ENCODE measurements at places on chromosomes 13 and 19.

DNA sequence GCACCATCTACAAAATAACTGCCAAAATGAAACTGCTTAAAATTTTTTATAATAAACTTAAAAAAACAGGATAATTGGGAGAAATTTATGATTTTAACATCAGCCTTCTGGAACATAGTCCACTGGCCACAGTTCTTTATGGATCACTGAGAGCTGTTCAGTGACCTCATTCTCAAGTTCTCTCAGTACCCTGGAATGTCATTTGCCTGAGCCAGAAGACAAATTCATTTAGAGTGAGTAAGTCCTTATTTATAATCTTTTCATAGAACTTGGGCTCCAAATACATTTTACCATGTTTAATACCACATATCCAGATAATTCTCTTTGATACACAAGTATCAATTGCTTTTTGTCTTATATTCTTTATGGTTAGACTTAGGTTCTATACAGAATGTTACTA, 87.6 kb downstream of the CAB39L start:
- no peak for DNase-seq

GRCh38 chr19:34525001-34525400, 43.4 kb downstream of the WTIP start:
- no peak for DNase-seq

DNA sequence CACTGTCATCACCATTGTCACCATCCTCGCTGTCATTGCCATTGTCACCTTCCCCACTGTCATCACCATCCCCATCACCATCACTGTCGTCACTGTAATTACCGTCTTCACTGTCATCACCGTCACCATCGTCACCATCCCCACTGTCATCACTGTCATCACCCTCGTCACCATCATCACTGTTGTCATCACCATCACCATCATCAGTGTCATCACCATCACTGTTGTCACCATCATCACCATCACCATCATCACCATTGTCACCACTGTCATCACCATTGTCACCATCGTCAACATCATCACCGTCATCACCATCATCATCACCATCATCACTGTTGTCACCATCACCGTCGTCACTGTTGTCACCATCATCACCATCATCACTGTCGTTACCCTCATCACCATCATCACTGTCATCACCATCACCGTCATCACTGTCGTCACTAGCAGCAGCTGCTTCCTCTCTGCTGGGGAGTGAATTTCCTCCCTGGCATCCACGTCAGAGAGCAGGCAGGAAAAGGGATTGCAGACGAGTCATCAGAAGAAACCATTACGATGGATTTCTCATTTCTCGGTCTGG, 27.3 kb downstream of the TMEM255B start:
- DNase-seq = no peak

- peak; percentile 60 for DNase-seq
Observed at GRCh38 chr19:51272183-51272810, 21.4 kb downstream of the SIGLECL1 start.

DNA sequence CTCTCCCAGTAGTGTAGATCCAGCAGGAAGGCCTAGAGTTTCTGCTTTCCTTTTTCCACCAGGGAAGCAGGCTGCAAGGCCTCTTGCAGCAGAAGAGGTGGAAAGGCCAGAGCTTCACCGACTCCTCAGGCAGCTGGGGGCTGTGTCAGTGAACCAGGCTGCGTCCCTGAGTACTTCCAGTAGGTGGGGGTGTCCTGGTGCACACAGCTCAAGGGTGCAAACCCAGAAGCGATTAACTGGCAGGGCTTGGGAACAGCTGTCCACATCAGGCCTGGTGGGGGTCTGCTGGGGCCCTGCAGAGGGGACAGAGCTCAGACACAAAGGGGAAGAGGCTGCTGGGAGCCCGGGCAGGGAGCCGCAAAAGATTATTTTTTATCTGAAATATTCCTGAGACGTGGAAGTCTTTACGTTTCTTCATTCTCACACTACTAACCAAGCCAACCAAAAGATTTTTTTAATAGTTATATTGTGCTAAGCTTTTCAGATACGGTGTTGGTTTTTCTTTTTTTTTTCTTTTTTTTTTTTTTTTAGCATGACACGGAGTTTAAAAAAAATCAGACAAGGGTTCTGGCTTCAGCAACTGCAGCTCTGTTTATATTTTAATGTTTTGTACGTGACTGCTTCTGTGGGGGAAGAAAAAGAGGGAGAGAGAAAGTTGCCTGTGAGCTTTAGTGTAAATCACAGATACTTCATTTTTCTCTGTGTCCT, 11.0 kb downstream of the TSHZ3 start:
- DNase-seq = no peak

- DNase-seq = no peak
Observed at GRCh38 chr13:74101436-74101835, 32.8 kb downstream of the KLF12 start.

DNA sequence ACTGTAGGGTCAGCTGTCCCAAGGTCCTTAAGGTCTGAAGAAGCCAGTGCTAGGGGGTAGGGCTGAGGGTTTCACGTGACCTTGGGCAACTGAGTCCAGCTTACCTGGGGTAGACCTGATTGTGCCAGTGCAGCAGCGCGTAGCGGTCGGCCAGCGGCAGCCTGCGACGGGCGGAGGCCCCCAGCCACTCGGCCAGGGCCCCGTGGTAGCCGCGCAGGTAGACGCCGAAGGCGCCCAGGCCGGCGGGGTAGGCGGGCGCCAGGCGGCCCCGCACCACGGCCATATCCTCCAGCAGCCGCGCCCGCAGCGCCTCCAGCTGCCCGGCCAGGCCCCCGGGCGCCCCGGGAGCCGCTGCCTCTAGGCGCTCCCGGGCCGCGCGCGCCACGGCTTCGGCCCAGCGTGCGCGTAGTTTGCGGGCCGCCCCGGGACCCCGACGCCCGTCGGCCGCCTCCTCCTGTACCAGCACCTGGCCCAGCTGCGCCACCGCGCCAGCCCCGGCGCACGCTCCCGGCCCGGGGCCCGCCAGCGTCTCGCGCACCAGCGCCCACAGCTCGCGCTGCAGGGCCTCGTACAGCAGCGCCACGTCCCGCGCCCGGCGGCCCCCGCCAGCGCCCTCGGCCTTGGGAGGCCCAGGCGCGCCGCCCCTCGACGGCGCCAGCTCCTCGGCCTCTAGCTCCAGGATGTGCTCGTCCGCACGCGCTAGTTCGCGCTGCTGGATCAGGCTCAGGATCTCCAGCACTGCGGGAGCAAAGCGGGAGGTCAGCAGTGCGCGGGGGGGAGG, 10.9 kb downstream of the EXOC3L2 start:
- DNase-seq = no peak

- DNase-seq = no peak
Observed at GRCh38 chr19:911197-912033, 1.6 kb downstream of the R3HDM4 start.

GRCh38 chr13:43304945-43305344, 281.6 kb downstream of the DNAJC15 start:
- DNase-seq = no peak

DNA sequence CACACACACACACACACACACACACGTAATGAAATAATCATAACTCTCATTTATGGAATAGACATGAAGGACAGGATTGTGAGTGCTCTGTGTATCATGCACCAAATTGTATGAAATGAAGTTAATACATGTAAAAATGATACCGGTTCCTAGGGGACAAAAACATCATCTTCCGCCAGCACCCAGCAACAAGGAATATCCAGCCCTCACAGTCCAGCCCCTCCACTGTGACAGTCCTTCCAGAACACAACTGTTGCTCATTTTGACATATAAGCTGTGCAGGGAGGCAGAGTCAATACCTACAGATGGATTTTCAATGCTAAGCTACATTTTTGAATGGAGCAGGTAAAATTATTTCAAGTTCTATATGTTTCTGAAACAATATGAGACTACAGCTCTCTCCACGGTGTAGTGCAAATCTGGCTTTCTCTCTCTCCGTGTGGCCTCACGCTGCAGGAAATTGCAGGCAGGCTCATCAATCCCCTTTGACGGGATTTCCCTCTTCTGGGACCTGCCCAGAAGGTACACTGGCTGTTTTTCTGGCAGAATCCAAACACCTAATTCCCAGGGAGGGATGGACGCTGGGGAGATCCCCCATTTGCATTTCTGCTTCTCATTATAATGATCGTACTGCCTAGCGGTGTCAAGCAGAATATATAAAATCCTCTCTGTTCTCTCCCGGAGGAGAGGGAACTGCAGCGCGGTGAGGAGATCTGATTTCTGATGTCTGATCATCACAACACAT, 494.0 kb downstream of the LIG4 start:
- no peak for DNase-seq

GRCh38 chr19:43148233-43148632, 38.1 kb downstream of the PSG5 start:
- no peak for DNase-seq

GRCh38 chr19:35438527-35438926, 9.5 kb upstream of the FFAR2 start:
- DNase-seq = no peak

DNA sequence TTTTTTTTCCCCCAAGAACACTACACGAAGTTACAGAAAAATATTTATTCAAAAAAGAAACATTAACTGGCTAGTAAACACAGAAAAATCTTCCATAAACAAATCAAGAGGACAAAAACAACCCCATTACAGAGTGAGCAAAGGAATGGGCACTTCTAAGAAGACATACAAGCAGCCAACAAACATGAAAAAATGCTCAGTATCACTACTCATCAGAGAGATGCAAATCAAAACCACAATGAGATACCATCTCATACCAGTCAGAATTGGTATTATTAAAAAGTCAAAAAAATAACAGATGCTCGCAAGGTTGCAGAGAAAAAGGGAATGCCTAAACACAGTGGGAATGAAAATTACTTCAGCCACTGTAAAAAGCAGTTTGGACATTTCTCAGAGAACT, 131.7 kb downstream of the UGGT2 start:
- no peak for DNase-seq

- no peak for DNase-seq
Observed at GRCh38 chr19:36837176-36837905, 846 bp downstream of the ZNF790 start.

DNA sequence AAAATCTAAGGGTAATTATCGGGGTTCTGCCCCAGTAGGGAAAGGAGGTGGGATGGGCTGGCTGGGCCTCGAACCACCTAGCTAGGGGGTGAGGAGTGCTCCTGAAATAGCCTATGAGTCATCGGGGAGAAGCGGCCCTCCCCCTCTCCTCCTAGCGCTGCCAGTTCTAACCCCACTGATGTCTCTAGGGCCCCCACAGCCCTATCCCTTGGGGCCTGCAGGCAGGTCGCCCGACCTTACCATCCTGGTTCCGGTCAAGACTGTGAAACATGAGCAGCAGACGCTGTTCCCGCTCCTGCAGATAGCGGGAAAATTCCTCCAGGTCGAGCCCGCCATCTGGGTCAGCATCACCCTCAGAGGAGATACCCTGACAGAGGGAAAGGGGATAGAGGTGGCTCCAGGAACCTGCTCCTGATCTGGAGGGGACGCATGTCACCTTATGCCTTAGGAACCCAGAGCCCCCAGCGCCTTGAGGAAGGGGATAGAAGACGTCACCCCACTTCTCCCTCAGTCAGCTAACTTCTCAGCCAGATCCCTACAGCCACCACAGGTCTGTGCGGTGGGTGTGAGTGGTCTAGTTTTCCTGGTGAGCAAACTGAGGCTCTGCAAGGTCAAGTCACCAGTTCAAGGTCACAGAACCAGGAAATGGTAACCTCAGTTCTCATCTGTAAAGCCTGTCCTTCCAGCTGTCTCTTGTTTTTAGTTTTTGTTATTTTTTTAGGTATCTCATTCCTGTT, 1.5 kb downstream of the SLC25A23 start:
- DNase-seq = no peak

- peak; percentile 56 for DNase-seq
Observed at GRCh38 chr19:18340190-18340989, at the start of gene PGPEP1. TSS of gene PGPEP1 (plus strand) at chr19:18340598. CDS start at chr19:18340682, 84 bp downstream.

DNA sequence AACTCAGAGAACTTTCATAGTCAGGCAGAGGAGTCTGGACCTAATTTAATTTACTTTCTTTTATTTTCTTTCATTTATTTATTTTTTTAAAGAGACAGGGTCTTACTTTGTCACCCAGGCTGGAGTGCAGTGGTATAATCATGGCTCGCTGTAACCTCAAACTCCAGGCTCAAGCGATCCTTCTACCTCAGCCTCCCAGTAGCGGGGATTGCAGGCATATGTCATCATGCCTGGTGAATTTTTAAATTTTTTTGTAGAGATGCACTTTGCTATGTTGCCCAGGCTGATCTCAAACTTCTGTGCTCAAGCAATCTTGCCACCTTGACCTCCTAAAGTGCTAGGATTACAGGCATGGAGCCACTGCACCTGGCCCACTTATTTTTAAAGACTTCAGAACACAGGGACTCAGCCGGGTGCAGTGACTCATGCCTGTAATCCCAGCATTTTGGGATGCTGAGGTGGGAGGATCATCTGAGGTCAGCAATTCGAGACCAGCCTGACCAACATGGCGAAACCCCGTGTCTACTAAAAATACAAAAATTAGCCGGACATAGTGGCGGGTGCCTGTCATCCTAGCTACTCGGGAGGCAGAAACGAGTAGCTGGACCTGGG, 50.6 kb downstream of the KLF5 start:
- no peak for DNase-seq

- no peak for DNase-seq
Observed at GRCh38 chr19:12346896-12347295, 13.5 kb upstream of the ZNF563 start.

GRCh38 chr13:43911871-43912270, 32.2 kb downstream of the LACC1 start:
- DNase-seq = no peak

- DNase-seq = peak; percentile 79
Observed at GRCh38 chr13:42354241-42355091, 82.5 kb downstream of the AKAP11 start.

- no peak for DNase-seq
Observed at GRCh38 chr19:31337008-31337914, 12.0 kb downstream of the TSHZ3 start.

DNA sequence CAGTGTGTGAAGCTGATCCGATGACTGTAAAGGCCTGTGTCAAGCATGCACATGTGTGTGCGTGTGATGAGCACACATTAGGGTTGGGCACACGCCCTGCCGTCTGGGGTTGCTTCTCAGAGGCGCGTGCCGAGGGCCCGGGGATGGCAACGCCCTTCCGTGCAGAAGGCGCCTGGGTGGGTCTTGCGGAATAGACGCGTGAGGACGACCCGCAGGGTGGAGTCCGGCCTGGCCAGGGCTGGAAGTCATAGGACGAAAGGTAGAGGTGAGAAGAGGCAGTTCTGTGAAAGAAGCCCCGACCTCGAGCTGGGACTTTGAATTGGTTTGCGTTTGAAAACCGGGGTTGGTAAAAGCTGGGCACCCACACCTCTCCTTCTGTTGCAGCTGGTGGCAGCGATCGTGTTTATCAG, 35.7 kb downstream of the TMEM255B start:
- DNase-seq = no peak

- peak; percentile 64 for DNase-seq
Observed at GRCh38 chr13:49585220-49586157, at the start of gene RCBTB1. TSS of gene RCBTB1 (minus strand) at chr13:49585558. CDS start at chr13:49567279, 18,279 bp downstream.

- no peak for DNase-seq
Observed at GRCh38 chr13:79442706-79443105, 36.7 kb upstream of the RBM26 start.

DNA sequence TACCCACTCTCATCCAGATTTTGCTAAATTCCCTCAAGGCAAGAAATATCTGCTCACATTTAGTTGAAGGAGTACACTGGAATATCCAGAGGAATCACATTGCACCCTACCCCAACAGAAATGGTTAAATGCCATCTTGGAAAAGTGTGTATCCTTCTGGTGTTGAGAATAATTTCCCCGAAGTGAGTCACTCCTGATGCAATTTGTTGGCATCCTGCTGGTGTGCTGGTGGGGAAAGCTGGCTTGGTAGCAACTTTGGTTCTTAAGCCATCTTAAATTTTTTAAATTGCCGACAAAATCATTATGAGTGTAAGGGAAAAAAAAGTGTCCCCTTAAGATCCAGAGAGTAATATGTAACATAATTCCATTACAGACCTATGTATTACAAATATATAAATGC, 337.3 kb upstream of the DACH1 start:
- DNase-seq = no peak

Measured in activated CD4-positive, alpha-beta T cell treated with anti-CD3 and anti-CD28 coated beads, Interleukin-2, amount 50 U/mL, for 16 hours (primary cell).